ENCODE measurements at places on chromosomes 12 and 14.

DNA sequence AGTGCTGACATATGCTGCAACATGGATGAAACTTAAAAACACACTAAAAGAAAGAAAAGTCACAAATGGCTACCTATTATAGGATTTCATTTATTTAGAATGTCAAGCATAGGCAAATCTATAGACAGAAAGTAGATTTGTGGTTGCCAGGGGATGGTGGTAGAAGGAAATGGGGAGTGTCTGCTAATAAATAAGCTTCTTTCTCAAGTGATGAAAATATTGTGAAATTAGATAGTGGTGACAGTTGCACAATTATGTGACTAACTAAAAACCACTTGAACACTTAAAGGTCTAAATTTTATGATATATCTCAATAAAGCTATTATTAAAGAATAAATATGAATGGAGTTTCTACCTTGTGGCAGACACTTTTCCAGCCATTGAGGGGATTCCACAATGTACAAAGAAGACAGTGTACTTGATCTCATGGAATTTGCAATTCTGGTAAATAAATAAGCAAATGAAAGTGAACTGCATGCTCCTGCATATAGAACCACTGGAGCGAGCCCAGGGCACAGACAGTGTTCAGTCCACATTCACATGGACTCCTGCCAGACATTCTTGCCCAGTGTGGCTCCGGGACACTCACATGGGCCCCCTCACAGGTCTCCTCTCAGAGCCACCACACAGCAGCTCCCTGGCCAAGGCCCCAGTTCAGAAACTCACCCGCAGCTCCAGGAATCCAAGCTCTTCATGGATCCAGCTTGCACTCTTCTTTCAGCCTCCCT lies 107.1 kb upstream of the ARID2 start:
- DNase-seq: no peak

DNA sequence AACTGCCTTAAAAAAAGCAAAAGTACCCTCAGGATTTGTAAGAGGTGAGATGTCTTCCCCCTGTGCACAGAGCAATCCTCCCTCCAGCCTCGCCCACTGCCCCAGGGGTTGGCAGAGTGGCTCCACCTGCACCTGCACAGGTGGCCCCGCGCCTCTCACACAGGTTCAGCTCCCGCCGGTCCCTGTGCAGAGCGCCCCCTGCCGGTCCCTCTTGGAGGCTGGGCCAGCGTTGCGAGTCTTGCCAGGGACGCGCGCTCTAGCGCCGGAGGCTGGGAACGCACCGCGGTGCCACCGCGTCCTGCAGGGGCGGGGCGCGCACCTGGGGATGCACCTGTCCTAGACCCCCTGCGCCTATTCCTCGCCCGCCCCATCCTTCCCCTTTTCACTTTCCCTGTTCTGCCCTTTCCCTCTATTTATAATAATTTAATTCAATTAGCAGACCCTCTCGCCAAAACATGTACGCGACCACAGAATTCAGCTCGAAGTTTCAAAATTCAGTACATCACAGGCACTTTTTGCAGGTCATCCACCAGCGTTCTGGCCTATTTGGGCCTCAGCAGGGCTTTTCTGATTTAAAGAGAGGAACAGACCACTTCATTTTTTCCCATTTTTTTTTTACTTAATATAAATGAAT lies 618.6 kb downstream of the AACS start:
- DNase-seq: no peak

DNA sequence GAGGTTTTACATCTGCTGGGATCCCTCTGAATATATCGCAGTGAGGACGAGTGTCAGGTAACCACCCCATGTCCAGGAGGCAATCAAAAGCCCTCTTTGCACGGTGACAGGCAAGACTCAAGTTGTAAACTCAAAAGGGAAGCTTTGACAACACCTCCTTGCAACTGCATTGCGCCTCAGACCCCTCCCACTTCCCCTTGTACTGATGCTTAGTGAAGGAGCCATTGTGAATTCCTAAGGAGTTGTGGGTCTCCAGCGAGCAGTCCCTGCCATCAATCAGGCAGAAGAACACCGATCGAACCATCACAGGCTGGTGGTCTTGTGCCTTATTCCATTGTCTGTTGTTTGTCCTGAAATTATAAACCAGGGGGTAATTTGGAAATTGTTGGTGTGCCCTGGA lies 112.6 kb downstream of the CCDC60 start:
- DNase-seq: no peak

DNA sequence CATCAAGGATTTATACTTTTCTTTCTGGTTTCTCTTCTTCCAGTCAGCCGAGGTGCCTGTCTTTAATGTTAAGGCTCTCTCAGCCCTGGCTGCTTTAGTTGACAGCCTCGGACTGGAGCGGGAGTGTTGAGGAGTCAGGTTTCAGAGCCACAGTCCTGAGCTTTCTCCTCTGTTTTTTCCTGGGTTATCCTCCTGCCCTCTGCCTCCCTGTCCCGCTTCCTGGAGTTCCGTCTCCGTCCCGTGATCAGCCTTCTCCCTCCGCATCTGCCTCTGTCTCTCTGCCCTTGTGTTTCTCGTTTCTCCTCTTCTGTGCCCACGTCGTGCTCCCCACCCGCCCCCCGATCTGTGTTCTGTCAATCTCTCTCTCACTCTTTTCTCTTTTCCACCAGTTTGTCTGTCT lies 33.0 kb downstream of the IQSEC3 start:
- DNase-seq: no peak

DNA sequence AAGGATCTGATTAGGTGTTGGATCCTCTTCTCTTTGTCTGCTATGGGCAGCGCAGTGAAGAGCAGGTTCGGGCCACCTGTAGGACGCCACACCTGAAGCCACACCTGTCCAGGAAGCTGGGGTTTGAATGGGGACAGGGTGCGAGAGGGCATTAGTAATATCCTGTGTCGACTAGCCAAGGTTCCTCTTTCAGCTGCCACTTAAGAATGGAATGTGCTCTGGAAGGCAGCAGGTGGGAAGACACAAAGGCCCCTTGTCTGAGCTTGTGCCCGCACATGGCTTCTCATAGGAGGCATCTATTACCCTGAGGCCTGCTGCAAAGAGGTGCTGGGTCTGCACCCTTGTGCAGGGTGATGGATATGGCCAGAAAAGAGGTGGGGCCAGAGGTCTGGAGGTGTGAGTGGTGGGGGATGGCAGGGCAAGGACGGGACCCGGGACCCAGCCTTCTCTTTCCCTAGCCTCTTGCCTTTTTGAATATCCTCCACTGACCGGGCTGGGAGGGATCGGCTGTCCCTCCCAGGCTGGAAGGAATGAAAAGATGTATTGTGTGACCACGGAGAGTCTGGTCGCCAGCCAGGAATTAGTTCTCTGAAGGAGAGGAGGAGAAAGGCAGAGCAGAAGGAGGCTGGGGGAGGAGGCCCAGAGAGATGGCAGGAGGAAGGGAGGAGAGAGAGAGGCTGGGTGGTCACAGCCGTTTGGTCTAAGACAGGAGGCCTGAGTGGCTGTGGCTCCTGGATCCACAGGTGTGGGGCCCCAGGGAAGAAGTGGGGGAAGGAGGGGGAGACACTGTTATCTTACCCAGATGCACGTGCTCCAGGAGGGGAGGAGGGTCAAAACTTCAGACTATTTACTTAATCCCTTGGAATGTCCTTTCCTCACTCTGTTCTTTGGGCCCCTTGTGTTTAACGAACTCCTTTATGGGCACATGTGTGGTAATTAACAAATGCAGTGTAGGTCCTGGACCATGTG lies 101.5 kb downstream of the SMOC1 start:
- peak; percentile 15 for DNase-seq

DNA sequence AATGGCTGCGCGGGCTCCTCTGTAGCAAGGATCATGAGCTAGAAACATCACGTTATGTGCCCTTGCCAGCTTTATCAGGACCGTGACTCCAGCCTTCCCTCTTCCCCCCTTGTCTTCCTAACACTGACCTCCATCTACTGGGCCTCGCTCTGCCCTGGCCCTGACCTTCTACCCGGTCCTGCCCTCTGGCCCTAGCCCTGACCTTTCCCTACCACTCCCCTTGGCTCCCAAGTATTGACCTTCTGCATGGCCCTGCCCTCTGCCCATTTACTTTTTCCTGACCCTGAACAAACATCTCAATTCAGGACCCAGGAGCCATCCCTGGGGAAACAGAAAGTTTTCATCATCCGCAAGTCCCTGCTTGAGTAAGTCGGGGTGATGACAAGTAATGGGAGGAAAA lies 2.0 kb downstream of the SOAT2 start:
- no peak for DNase-seq

GRCh38 chr14:100885617-100886016 lies 17.9 kb downstream of the RTL1 start:
- DNase-seq: no peak

GRCh38 chr14:22974530-22975313 lies 7.6 kb downstream of the AJUBA start:
- no peak for DNase-seq

DNA sequence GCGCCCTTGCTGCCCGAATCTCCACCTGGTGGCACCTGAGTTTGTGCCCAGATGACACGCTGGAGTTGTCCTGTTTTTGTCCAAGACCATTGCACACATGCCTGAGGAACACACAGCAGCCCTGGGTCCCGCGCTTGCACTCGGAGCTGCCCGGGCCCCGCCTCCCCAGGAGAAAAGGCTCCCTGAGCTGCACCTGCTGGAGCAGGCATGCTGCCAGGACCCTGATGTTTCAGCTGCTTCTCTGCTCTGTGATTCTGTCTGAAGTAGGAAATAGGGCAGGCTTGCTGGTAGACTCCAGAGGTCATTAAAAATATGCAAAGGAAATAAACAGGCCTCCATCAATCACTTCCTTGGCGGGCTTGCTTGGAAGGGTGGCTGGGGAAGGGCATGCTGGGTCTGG lies 271.6 kb downstream of the CACNA1C start:
- no peak for DNase-seq

DNA sequence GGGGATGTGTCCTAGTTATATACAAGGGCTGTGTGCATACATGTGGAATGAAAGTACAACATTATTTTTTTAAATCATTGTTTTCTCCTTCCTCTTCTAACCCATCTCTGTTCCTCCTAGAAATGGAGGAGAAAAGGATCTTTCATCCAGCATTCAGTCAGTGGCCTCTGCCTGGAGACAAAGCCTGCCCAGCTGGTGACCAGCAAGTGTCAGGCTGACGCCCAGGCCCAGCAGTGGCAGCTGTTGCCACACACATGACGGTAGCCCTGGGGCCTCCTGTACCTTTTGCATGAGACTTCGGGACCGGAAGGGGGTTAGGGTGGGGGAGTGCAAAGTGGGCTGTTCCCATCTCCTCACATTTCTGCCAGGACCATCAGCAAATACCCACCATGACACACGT lies 46.2 kb downstream of the ERH start:
- no peak for DNase-seq

DNA sequence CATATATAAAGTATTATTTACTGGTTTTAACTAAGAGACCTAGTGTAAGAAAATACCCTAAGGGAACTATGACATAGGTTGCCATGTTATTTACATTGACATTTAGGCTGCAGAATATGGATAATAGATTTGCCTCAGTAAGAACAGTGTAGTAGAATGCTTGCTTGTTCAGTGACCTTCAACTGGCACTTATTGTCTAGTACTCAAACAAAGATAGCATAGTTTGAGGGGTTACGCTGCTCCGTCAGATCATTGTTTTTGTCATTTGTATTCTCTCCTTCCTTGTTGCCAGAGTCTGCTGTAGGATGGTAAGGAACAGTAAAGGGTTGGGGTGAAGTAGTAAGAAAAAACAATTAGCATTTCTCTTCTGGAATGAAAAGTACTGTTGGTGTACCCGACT lies 33.2 kb downstream of the TOGARAM1 start:
- DNase-seq: no peak

DNA sequence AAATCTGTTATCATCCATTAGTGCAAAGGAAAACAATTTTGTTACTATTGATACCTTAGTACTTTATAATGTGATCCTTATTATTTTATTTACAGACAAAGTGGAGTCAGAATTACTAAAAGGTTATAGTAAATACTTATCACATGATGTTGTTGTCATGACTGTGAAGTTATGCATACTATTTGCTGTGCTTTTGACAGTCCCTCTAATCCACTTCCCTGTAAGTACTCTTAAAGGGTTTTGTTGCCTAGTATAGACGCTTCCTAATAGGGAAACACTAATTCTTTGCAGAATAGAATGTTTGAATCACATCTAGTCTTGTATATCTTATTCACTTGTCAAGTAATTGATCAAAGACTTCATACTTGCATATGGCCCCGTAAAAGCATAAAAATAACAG lies 69.4 kb downstream of the SLC38A6 start:
- DNase-seq: no peak

GRCh38 chr12:65171073-65171472 lies 1.7 kb downstream of the LEMD3 start:
- DNase-seq: no peak

- DNase-seq: no peak
Measured at GRCh38 chr12:19288603-19289244, 150.6 kb upstream of the AEBP2 start.

DNA sequence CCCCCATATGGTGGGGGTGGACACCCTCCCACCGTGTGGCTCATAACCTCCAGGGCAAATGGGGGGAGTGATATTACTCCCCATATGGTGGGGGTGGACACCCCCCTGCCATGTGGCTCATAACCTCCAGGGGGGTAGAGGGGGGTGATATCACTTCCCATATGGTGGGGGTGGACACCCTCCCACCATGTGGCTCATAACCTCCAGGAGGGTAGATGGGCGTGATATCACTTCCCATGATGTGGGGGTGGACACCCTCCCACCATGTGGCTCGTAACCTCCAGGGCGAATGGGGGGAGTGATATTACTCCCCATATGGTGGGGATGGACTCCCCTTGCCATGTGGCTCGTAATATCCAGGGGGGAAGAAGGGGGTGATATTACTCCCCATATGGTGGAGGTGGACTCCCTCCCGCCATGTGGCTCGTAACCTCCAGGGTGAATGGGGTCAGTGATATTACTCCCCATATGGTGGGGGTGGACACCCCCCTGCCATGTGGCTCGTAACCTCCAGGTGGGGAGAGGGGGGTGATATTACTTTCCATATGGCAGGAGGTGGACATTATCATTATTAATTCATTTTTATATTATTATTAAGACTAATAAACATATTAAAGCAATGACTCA lies 51.2 kb upstream of the OXA1L start:
- DNase-seq: no peak

DNA sequence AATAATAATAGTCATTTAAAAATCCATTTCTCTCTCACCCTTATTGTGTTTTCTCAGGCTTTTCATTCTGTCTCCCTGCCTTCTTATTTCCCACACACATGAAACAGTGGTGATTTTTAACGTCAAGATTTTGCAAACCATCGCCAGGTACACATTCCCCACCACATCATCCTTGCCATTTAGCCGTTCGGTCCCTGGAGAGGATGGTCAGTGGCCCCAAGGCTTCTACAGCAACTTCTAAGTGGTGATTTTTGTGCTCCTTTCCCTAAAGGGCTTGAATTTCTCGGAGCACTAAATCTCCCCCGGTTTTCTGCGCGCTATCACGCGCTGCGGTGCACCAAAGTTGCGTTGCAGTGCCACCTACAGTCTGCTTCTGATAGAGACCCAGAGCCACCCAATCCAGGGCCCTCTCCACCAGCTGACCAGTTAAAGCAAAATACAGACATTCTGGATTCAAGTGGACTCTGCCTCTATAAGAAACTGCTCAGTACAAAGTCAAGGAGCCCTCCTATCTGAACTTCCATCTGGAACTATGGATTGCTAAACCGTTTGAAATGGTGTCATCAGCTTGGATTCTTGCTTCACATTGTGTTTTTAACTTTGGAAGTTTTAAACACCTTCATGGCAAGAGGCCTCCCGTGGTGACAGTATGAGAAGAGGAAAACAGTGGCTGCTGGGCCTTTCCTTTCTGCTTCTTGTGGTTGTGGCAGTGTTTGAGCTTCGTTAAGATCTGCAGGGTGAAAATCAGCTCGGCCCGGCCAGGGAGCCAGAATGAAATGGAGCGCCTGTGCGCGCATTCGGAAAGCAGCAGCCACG lies 234.0 kb downstream of the SPTSSA start:
- DNase-seq: peak; percentile 71

Measured in frontal cortex (tissue), 4 donors.